HCEC 1CT (cell line): ENCODE measurements at places on chromosomes 12 and 14.

GRCh38 chr12:1189163-1189562 is 198.1 kb downstream of the ERC1 start:
- no peak for DNase-seq

GRCh38 chr14:75456997-75457335 is 29.1 kb downstream of the JDP2 start:
- no peak for DNase-seq

GRCh38 chr12:67774983-67775587 is 126.5 kb downstream of the DYRK2 start:
- no peak for DNase-seq

GRCh38 chr12:7068240-7068993 is 7.9 kb downstream of the C1S start:
- no peak for DNase-seq

GRCh38 chr14:40414386-40414785 is 982.2 kb upstream of the FBXO33 start:
- no peak for DNase-seq

DNA sequence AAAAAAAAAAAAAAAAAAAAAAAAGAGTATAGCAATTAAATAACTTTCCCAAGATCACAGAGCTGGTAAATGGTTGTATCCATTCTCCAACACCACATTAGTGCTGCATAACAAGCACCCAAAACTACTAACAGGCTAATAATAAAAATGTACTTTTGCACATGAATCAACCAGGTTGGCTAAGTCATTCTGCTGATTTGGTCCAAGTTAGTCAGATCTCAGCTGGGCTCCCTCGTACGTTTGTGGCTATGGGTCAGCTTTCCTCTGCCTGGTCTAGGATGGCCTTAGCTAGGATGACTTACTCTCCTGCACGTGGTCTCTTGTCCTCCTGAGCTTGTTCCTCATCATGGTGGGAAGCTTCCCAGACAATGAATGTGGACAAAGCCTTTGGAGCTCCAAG is 7.9 kb upstream of the PLEKHG6 start:
- DNase-seq, result peak; percentile 38

- DNase-seq, result no peak
These were observed 4.3 kb upstream of the ASCL1 start for GRCh38 chr12:102953221-102953620.

- DNase-seq, result peak; percentile 95
These were observed 67.2 kb downstream of the BTG1 start for GRCh38 chr12:92078167-92079053.

- DNase-seq, result no peak
These were observed 578 bp downstream of the ADAMTS20 start for GRCh38 chr12:43551279-43551970.

DNA sequence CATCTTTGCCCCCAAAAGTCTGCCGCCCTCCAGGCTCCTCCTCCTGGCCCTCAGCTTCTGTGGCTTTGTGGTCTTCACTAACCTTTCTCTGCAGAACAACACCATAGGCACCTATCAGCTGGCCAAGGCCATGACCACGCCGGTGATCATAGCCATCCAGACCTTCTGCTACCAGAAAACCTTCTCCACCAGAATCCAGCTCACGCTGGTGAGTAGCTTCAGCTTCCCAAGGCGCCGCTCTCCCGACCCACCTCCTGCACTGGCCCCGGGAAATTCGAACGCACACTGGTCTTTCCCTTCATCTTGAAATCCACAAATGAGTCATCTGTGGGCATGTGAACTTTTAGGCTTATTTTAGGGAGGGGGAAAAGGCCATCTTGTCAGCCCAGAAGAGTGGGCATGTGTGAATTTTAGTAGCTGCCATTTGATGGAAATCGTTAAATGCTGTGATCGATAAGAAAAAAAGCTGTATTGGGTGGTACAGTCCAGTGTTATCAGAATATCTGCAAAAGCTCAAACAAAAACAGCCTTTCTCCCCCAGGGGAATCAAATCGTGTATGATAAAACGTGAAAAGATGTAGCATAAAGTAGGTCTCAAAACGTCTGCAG is 700 bp downstream of the SLC35E3 start:
- DNase-seq, result peak; percentile 78

- no peak for DNase-seq
These were observed 4.1 kb upstream of the SLC7A7 start for GRCh38 chr14:22819151-22819988.

GRCh38 chr14:55705651-55706364 is 125.8 kb downstream of the KTN1 start:
- DNase-seq, result no peak

DNA sequence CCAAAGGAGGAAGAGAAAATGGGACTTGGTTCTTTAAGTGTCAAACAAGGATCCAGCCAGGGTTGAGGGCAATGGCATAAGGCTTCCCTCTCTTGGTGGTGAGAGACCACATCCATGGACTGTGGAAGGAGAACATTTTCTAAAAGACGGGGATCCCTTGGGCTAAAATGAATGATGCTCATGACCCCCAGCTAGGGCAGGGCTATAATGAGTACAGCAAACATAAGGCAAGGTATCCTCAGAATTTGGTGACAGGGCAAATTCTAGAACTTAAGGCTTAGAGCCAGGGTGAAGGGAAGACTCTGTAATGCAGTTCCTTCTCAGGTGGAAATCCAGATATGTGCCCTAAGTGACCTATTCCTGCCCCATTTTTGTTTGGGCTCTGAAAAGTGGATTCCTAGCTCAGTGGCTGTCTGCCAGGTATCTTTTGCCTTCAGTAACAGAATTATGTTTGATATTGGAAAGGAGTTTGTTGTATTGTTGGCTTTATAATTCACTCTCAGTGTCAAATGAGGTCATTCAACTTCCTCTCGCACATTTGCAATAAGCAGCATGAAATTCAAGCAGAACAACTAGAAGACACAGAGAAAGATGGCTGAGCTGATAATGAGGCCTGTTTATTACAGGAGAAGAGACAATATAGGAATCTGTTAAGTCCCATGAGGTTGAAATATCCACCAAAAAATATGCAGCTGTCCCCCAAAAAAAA is 76.8 kb downstream of the DAD1 start:
- no peak for DNase-seq

DNA sequence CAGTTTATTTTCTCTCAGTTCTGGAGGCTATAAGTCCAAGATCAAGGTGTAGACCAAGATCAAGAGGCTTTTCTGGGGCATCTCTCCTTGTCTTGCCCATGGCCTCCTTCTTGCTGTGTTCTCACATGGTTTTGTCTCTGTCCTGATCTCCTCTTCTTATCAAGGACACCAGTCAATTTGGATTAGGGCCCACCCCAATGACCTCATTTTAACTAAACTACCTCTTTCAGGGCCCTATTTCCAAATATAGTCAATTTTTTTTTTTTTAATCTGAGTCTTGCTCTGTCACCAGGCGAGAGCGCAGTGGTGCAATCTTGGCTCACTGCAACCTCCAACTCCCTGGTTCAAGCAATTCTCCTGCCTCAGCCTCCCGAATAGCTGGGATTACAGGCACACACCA is 50.8 kb downstream of the TSHR start:
- DNase-seq, result no peak

- DNase-seq, result no peak
These were observed 27.1 kb upstream of the BCDIN3D start for GRCh38 chr12:49869816-49870500.

DNA sequence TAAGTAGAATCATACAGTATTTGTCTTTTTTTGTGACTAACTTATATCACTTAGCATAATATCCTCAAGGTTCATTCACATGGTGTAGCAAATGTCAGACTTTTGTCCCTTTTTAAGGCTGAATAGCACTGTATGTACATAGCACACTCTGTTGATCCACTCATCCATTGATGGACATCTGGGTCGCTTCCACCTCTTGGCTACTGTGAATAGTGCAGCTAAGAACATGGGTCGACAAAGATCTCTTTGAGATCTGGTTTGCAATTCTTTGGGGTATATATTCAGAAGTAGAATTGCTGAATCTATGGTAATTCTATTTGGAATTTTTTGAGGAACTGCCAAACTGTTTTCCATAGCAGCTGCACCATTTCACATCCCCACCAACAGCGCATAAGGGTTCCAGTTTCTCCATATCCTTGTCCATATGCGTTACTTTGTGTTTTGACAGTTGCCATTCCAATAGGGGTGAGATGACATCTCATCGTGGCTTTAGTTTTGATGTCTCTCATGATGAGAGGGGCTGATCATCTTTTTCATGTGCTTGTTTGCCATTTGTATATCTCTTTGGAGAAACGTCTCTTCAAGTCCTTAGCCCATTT is 73.9 kb downstream of the GLRX5 start:
- no peak for DNase-seq

- DNase-seq, result peak; percentile 80
These were observed 10.3 kb upstream of the SERPINA3 start for GRCh38 chr14:94601884-94602391.

- no peak for DNase-seq
These were observed 4.1 kb upstream of the LTA4H start for GRCh38 chr12:96039516-96039915.

DNA sequence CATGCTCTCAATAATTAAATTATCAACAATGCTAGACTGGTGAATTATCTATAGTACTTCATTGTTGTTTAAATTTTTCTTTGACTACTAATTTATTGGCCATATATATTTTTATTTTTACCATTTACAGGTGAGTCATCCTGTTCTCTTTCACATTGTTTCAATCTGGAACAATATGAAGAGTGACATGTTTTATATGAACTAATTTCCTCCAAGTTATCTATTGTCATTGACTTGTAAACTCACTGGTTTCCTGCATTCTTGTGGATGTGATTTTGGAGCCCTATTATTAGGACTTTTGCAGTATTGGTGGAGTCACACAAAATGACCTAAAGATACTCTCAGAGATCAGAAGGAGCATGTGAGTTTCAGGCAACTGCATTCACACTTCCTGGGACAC is 297.7 kb downstream of the AEBP2 start:
- no peak for DNase-seq

DNA sequence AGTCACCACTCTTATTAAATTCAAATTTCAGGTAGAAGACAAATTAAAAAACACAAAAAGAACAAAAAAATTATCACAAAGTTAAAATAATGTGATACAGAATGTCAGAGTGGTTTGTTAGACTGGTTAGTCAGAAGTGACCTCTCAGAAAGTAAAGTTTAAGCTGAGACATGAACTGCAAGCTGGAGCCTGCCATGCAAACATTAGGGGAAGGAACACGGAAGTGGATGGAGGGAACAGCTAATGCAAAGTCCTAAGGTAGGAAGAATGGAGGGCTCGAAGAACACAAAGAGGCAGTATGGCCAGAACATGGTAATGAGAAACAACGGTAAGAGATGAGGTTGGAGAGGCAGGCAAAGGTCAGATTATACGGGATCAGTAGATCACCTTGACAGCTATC is 41.7 kb downstream of the WDHD1 start:
- DNase-seq, result no peak

GRCh38 chr12:70165450-70165849 is 77.8 kb upstream of the CNOT2 start:
- no peak for DNase-seq

GRCh38 chr12:6200256-6201212 is at the start of gene CD9:
Gene CD9 (plus strand): TSS chr12:6200400. CDS start chr12:6200500, 100 bp downstream.
- DNase-seq, result peak; percentile 58

DNA sequence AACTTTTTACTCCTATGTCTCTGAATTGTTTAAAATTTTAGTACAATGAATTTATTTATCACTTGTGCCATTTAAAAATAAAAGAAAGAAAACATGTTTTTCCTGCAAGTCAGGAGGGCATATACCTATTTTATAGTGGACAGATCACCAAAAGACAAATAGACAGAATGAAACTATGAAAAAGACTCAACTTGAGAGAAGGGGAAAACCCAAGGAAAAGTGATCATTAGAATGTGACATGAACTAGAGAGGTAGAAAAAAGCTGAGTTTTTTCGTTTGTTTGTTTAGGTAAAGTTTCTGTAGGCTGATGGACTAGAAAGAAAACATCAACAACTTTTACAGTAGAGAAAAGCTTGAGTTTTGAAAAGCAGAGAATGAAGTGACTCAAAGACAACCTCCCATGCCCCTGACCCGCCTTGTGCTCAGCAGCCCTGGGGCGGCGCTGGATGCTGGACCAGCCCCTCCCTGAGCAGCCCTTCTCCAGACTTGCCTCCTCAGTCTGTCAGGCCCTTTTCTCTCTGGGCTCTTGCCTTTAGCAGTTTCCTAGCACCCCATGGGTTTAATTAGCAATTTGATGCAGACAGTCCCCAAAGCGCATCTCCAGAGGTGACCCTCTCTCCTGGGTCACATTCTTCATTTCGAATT is 95.1 kb upstream of the ARID2 start:
- no peak for DNase-seq

- no peak for DNase-seq
These were observed 323.3 kb downstream of the CCER1 start for GRCh38 chr12:90631591-90632212.

GRCh38 chr12:128909653-128910052 is 56.4 kb downstream of the GLT1D1 start:
- DNase-seq, result no peak

DNA sequence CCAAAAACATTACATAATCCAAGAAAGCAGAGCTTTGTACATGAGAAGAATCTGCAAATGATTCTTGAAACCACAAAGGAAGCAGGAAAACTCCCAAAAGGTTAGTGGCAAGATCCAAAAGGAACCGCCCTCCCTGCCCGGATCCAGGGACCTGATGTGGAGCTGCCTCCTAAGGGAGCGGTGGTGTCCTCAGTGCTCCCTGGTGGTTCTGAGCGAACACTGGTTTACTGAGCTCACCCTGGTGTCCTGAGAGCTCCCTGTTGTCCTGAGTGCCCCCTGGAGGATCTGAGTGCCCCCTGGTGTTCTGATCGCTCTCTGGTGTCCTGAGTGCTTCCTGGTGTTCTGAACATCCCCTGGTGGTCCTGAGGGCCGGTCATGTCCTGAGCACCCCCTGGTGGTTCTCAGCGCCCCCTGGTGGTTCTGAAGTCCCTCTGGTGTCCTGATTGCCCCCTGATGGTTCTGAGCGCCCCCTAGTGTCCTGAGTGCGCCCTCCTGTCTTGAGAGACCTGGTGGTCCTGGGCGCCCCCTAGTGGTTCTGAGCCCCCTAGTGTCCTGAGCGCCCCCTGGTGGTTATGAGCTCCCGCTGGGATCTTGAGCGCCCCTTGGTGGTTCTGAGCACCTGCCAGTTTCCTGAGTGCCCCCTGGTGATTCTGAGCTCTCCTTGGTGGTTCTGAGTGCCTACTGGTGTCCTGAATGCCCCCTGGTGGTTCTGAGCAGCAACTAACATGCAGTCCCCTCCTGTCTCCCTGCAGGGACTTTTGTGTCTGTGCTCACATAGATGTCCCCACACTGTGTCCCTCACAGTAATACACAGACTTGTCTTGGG is 891.1 kb downstream of the TMEM121 start:
- no peak for DNase-seq

DNA sequence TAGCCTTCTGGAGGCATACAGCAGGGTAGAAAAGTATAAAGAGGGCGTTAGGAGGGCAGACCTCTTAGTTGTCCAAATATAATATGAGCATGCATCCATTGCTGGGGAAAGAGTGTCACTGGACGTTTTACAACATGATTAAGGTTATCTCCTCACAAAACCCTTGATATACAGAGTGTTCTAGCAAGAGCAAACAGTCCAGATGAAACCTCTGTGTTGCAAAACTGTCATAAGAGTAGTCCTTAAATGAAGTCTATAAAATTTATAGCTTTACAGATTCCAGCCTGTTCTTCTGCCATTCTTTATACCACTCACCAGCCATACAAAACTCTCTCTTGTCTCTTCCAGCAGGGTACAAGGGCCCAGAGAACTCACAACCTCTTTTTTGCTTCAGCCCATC is 21.7 kb downstream of the WBP11 start:
- DNase-seq, result no peak

GRCh38 chr14:57851354-57851753 is 14.5 kb downstream of the SLC35F4 start:
- DNase-seq, result no peak

GRCh38 chr14:67653651-67654280 is 20.7 kb downstream of the VTI1B start:
- DNase-seq, result no peak
